ENCODE measurements at places on chromosomes 2 and 18. TPM values are rescaled to one million over a fixed set of nuclear protein-coding genes. Genes with fewer than 3 reads are reported as not detected.

Gene CCDC150
- 3.8 TPM for total RNA-seq

GRCh38 chr18:79797518-79798345 is at the start of gene KCNG2:
KCNG2 (plus strand) TSS chr18:79797938; CDS start chr18:79863668, 65,730 bp downstream.
- peak within 1 kb of the TSS; percentile 42 for H3K4me3 ChIP-seq
- DNase-seq = no peak
- H3K27ac ChIP-seq = no peak within 1 kb of the TSS
- H3K4me1 ChIP-seq = peaks cover 3% of the 10 kb centered on the region
- H3K27me3 ChIP-seq = peaks cover 30% of the 10 kb centered on the region
- no peaks in the 10 kb centered on the region for H3K36me3 ChIP-seq

- H3K4me3 ChIP-seq = no peak overlapping the region
- H3K27me3 ChIP-seq = no peaks in the 10 kb centered on the region
- no peaks in the 10 kb centered on the region for H3K4me1 ChIP-seq
- no peak overlapping the region for H3K27ac ChIP-seq
- no peaks in the 10 kb centered on the region for H3K36me3 ChIP-seq
- DNase-seq = no peak
Observed at GRCh38 chr18:7635948-7636347, 68.8 kb downstream of the PTPRM start.

DNA sequence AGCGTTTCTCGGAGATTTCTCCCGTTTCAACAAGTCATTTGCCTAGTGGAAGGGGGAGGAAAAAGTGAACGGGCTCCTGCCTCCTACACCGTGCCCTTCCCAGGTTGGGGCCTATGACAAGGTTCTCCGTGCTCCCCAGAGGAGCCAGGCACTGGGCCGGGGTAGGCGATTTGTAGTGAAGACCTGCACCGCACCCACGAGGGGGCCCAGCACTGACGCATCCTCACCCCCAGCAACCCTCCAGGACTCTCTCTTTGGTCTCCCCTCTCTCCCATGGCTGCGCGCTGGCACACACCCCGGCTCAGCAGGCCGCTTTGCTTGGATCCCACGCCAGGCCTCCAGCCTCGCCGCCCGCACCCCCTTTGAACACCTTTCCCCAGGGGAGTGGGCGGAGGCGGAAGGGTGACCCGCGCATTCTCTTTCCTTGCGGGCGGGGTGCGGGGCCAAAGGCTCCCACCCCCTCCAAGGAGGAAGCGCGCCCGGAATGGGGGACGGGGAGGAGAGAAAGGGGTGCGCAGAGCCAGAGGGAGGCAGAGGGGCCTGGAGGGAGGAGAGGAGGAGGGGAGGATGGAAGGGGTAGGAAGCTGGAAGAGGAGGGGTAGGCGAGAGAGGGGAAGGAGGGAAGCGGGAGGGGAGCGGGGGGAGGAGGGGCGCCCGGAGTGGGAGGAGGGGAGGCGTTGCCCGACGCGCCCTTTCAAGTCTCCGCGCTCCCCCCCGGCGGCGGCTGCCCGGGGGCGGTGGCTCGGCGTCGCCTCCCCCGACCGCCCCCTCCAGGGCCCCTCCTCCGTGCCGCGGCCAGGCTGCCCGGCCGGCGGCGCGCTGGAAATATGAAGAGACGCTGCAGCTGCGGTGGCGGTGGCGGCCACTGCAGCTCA is at the start of gene APCDD1:
Gene APCDD1, plus strand, starts transcription at position 830 of the 875 bp plus-strand sequence. CDS start 347 bp downstream, outside the sequence.
- no peaks in the 10 kb centered on the region for H3K4me1 ChIP-seq
- H3K27me3 ChIP-seq = peaks cover 41% of the 10 kb centered on the region
- H3K36me3 ChIP-seq = no peaks in the 10 kb centered on the region

Gene RNF144A
- total RNA-seq = 0.28 TPM

DNA sequence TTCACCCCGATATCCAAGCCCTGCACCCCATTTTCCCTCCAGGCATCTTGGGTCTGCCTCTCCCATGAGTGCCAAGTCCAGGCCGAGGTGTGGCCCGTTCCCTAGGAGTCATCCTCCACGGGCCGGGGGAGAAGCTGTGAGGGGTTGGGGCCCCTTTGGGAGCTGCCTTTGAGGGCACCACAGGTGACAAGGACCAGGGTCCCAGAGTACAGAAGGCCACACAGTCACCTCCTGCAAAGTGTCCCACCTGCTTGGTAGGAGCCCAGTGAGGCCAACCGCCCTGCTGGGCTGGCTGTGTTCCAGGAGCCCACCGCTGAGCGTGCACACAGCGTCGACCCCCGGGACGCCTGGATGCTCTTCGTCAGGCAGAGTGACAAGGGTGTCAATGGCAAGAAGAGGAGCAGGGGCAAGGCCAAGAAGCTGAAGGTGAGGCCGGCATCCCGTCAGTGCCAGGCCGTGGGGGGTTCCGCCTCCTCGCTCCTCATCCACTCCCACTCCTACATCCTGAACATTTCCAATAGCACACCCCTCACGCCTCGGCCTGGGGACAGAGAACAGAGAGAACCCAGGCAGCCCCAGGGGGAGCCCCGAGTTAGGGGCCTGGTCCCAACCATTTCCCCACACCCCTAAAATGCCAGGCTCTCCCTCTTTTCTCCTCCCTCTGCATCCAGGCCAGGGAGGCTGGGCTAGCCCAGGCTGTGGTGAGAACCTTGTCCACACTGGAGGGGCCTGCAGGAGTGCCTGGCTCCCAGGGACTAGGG is 2.7 kb downstream of the ERFE start:
- no peak for DNase-seq
- no peaks in the 10 kb centered on the region for H3K36me3 ChIP-seq
- peaks cover 2% of the 10 kb centered on the region for H3K27me3 ChIP-seq
- no peak overlapping the region for H3K4me3 ChIP-seq
- H3K27ac ChIP-seq = no peak overlapping the region
- peaks cover 13% of the 10 kb centered on the region for H3K4me1 ChIP-seq

GRCh38 chr2:29022679-29023078 is 41.6 kb downstream of the TOGARAM2 start:
- peaks cover 8% of the 10 kb centered on the region for H3K27me3 ChIP-seq
- H3K4me1 ChIP-seq = no peaks in the 10 kb centered on the region
- H3K27ac ChIP-seq = no peak overlapping the region
- no peak overlapping the region for H3K4me3 ChIP-seq

DNA sequence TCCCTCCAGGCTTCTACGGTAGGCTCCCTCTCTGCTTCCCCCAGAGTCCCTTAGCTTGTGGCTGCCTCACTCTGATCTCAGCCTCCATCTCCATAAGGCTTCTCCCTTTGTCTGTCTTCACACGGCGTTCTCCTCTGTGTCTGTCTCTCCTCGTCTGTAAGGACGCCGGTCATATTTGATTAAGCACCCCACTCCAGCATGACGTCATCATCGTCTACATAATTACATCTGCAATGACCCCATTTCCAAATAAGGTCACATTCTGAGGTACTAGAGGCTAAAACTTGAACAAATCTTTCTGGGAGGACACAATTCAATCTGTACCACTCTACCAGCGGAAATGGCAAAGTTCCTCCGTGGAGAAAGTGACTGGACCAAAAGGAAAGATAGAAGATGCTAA is 8.3 kb upstream of the COL6A3 start:
- peak overlapping the region; percentile 21 for H3K27ac ChIP-seq
- no peak overlapping the region for H3K4me3 ChIP-seq
- DNase-seq = peak; percentile 53
- no peaks in the 10 kb centered on the region for H3K27me3 ChIP-seq
- no peaks in the 10 kb centered on the region for H3K36me3 ChIP-seq
- peaks cover 13% of the 10 kb centered on the region for H3K4me1 ChIP-seq

- no peaks in the 10 kb centered on the region for H3K27me3 ChIP-seq
- no peak overlapping the region for H3K4me3 ChIP-seq
- H3K4me1 ChIP-seq = no peaks in the 10 kb centered on the region
- no peak for DNase-seq
- no peaks in the 10 kb centered on the region for H3K36me3 ChIP-seq
- H3K27ac ChIP-seq = no peak overlapping the region
Observed at GRCh38 chr2:153487448-153487847, 8.9 kb upstream of the RPRM start.

DNA sequence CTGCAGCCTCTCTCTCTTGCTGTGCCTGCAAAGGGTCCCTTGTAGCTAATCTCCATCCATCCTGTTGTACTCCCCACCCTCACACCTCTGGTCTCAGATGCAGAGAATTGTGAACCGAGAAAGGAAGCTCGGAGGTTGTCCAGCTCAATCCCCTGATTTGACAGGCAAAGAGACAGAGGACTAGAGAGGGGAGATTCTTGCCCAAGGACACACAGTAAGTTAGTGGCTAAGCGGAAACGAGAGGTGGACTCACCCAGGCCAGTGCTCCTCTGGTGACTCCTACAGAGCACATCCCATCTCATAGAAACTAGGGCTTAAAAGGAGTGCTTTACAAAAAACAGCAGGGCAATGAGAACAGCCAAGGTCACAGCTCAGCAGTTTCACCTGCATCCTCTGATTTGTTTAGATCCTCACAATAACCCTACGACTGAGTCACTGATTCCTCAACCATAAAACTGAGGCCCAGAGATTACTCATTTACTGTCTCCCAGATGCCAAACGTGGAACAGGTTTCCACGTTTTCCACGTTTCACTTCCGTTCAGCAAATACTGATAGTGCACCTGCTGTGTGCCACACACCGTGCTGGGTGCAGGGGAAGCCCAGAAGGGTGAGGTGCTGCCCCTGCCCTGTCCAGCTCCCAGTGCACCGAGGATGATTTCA is 22.1 kb downstream of the EHD3 start:
- peak; percentile 35 for DNase-seq
- no peaks in the 10 kb centered on the region for H3K4me1 ChIP-seq
- no peak overlapping the region for H3K27ac ChIP-seq

DNA sequence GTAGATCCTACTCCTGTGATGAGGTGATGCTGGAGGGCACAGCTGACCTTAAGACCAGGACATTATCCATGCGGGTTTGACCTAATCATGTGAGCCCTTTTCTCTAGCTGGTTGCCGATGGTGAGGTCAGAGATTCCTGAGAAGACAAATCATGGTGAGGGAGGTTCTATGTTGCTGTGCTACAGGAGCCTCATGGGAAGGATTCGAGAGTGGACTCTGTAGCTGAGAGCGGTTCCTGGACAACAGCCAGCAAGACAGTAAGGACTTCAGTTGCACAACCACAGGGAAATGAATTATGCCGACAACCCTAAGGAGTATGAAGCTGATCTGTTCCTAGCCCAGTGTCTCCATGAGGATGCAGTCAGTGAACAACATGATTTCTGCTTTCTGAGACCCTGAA is 80.4 kb downstream of the EPB41L3 start:
- H3K4me3 ChIP-seq = no peak overlapping the region
- no peaks in the 10 kb centered on the region for H3K36me3 ChIP-seq
- H3K27me3 ChIP-seq = no peaks in the 10 kb centered on the region
- DNase-seq = peak; percentile 93
- peaks cover 6% of the 10 kb centered on the region for H3K4me1 ChIP-seq
- no peak overlapping the region for H3K27ac ChIP-seq

Gene EN1
- total RNA-seq = not detected

DNA sequence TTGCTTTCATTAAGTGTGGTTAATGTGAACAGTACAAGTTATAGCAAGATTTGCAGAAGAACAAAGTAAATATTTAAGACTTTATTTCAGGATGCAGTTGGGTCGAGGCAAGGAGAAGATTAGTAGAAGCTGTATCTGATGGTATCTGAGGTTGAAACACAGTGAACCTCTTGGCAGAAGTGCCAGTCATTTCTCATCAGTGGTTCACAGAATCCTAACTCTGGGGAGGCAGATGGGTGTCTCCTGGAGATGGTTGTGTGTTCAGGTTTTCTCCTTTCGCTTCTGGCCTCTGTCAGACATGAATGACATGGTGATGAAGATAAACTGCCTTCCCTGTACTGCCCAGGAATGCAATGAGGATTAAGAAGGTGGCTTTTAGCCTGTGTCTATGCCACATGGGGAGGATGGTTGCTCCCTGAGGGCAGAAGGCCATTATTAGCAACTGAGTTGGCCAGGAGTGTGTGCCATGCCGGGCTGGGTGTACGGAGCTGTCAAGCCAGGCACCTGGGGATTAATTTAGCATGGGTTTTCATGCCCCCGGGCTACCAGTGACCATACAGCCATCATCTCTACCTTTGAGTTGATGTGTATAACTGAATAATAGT is 28.0 kb downstream of the MGAT5 start:
- H3K4me3 ChIP-seq = no peak overlapping the region
- no peak for DNase-seq
- no peaks in the 10 kb centered on the region for H3K27me3 ChIP-seq
- H3K27ac ChIP-seq = no peak overlapping the region
- H3K4me1 ChIP-seq = peaks cover 2% of the 10 kb centered on the region
- peaks cover 14% of the 10 kb centered on the region for H3K36me3 ChIP-seq

Gene GPAT2
- total RNA-seq = 0.28 TPM

Gene VSNL1
- 0.28 TPM for total RNA-seq

Gene CKAP2L
- 13.3 TPM for total RNA-seq

Gene KLHL14
- total RNA-seq = not detected

Gene SERPINB10
- total RNA-seq = not detected

Gene ZBTB7C
- total RNA-seq = not detected

- DNase-seq = no peak
- H3K4me1 ChIP-seq = no peaks in the 10 kb centered on the region
- H3K4me3 ChIP-seq = no peak overlapping the region
- H3K36me3 ChIP-seq = no peaks in the 10 kb centered on the region
- H3K27me3 ChIP-seq = no peaks in the 10 kb centered on the region
- no peak overlapping the region for H3K27ac ChIP-seq
Observed at GRCh38 chr18:50737127-50737526, 82.7 kb downstream of the MRO start.

- H3K4me3 ChIP-seq = no peak overlapping the region
- no peak overlapping the region for H3K27ac ChIP-seq
- H3K27me3 ChIP-seq = no peaks in the 10 kb centered on the region
- H3K4me1 ChIP-seq = peaks cover 3% of the 10 kb centered on the region
- DNase-seq = peak; percentile 56
Observed at GRCh38 chr18:74742573-74743243, 145.0 kb downstream of the ZNF407 start.

GRCh38 chr2:190023860-190024259 is 38.7 kb downstream of the MSTN start:
- peak; percentile 49 for DNase-seq
- H3K4me1 ChIP-seq = no peaks in the 10 kb centered on the region
- no peak overlapping the region for H3K27ac ChIP-seq
- H3K4me3 ChIP-seq = no peak overlapping the region

GRCh38 chr18:57744211-57744694 is 58.9 kb downstream of the ATP8B1 start:
- peaks cover 3% of the 10 kb centered on the region for H3K36me3 ChIP-seq
- no peaks in the 10 kb centered on the region for H3K27me3 ChIP-seq
- no peak overlapping the region for H3K4me3 ChIP-seq
- H3K27ac ChIP-seq = peak overlapping the region; percentile 9
- peak; percentile 71 for DNase-seq

DNA sequence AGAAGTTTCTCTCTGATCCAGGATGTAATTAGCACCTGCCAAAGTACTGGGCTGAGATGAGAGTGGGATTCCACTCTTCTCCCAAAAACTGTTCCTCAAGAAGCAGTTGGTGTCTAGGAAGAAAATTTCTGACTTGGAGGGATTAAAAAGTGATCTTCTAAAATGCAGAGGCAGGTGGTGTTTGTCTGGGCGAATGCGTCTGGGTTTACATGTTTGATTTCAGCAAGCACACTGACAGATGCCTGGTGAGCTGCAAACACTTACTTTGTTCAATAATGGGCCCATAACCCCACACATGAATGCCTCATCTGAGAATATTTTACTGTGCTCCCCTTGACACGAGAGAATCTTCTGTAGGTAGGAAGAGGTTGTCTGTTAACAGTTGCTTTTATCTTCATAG is 24.3 kb upstream of the KCNF1 start:
- H3K4me1 ChIP-seq = no peaks in the 10 kb centered on the region
- no peak for DNase-seq
- H3K36me3 ChIP-seq = no peaks in the 10 kb centered on the region
